ENCODE measurements at places on chromosomes 7 and 10.

DNA sequence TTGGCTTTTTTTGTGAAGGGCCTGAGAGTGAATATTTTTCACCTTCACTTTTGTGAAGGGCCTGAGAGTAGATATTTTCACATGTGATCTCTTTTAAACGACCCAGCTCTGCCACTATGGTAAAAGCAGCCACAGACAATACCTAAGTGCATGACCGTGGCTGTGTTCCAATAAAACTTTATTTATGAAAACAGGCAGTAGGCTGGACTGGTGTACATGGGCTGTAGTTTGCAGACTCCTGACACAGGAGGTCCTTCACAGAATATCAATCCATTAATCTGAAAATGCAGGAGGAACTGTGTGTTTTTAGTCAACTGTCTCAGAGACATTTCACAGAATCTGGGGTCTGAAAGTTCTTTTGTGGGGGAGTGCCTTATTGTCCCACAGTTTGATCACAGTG lies 186.9 kb downstream of the PRKCQ start:
- no peak for DNase-seq

DNA sequence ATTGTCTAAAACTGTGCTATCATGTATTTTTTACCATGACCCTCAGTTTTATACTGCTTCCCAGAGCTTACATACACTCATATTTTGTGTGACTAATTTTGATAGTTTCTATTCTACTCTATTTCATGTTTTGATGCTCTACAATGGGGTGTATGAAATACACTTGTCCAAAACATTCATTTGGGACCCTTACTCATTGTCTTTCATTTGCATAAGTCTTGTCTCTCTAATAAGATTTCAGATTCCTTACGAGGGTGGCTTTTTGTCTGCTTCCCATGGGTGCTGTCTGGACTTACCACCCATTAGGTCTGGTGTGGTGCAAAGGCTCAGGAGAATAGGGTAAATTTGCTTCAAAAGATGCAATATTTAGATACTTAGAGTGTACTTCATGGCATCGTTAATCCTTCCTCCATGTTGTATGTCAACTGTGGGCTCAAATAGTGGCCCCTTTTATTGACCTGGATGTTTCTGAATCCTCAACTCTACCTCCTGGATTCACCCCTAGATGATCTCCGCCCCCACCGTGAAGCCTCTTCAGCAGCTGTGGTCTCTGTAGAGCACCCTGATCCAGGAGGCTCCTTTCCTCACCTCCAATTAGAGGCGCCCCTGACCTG lies 3.6 kb upstream of the GIMAP5 start:
- DNase-seq, result no peak

GRCh38 chr10:109939315-109939961 lies 16.1 kb upstream of the XPNPEP1 start:
- DNase-seq, result no peak

- no peak for DNase-seq
Measured at GRCh38 chr7:33411020-33411419, 281.7 kb downstream of the BBS9 start.

GRCh38 chr10:115976342-115976741 lies 296.7 kb downstream of the GFRA1 start:
- no peak for DNase-seq

GRCh38 chr10:12577610-12578009 lies 228.3 kb downstream of the CAMK1D start:
- DNase-seq, result no peak
